Omental fat pad (tissue), 4 donors: ENCODE measurements at places on chromosomes 5 and 9. TPM values are rescaled to one million over a fixed set of nuclear protein-coding genes. Genes with fewer than 3 reads are reported as not detected.

- peak; percentile 34 for DNase-seq
Observed at GRCh38 chr5:31638345-31638744, 586 bp upstream of the PDZD2 start.

DNA sequence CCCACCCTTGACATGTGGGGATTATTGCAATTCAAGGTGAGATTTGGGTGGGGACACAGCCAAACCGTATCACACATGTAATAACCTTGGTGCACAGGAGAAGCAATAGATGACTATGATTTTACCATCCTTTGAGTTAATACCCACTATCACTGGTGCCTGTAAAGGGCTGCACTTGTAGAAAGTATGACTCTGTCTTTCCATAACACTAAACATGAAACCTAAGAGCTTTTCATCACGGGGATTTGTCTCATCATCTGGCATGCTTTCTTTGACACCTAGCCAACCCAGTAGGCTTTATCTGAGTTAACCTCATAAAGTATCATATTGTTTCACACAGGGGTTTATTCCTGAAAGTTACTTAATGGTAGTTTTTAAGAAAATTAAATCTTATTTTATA, 188.9 kb upstream of the TNC start:
- no peak for DNase-seq

The FCN2 gene
- total RNA-seq = 0.84 TPM

The TUSC1 gene
- 14.1 TPM for total RNA-seq
